ENCODE measurements at places on chromosomes 5 and 9. TPM values are rescaled to one million over a fixed set of nuclear protein-coding genes. Genes with fewer than 3 reads are reported as not detected.

GRCh38 chr9:26034786-26035185, 356.5 kb upstream of the TUSC1 start:
- no peak for DNase-seq

The DRD1 gene
- not detected for total RNA-seq

DNA sequence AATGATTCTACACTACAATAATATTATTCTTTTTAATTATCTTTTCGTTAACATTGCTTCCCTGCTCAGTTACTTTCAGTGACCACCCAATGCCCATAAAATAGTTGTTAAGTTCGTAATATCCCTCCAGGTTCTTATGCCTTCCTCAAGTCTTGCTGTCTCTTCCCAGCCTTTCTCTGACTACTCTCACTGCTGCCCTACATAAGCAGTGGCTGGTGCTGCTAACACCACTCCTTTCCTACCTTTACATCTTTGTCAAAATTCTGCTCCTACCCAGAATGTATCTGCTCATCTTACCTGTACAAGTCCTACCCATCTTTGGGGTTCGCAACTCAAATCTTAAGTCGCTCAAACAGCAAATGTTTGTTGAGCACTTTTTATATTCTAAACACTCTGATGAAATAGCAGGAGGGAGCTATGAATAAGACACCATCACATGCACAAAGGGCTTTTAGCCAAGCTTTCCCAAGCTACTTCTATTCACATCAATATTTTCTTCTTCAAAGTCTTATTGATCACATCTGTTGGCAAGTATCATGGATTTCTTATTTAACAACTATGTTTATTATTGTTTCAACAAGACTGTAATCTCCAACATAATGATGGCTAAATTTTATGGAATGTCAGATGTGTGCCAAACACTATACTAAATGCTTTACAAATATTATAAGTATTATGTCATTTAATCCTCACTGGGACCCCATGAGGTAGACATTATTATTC, 29.5 kb downstream of the SLC25A46 start:
- no peak for DNase-seq

The C9orf153 gene
- not detected for total RNA-seq

DNA sequence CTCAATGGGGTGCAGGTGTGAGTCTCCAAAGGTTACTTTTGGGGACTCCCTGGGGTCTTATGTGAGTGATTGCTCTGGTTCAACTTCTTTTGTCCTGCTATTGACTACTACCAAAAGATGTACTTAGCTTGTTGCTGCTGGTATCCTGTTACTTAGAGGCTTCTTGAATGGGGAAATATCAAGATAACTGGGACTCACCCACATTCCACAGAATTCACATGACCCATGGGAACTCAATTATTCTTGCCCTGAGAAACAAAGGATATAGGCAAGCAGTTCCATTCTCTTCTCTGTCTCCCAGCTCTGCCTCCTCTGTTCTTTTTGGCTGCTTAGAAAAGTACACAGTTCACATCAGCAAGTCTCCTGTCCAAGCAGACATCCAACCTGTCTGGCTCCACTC, 105.9 kb downstream of the UNC13B start:
- DNase-seq: no peak

GRCh38 chr5:151198861-151199260, 25.0 kb downstream of the CCDC69 start:
- no peak for DNase-seq

DNA sequence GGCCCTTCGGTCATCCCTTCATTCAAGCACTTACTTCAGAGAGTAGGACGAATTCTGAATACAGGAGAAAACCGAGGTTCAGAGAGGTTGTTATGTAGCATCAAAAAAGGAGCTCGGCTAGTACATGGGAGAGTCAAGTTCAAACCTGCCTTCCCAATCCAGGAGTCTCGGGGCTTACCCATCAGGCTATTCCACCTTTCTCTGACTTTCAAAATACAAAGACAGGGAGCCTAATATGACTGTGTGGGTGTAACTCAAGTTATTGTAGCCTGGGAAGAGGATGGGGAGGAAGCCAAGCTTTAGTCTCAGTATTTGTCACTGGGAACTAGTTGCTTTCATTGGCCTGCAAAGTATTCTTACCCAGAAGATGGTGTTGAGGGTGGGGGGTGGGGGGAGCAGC, 274.8 kb upstream of the PANK3 start:
- DNase-seq: no peak

GRCh38 chr5:106648401-106648800, 1022.3 kb downstream of the EFNA5 start:
- DNase-seq: no peak

- no peak for DNase-seq
These were observed 12.7 kb downstream of the ABLIM3 start for GRCh38 chr5:149153751-149154610.

DNA sequence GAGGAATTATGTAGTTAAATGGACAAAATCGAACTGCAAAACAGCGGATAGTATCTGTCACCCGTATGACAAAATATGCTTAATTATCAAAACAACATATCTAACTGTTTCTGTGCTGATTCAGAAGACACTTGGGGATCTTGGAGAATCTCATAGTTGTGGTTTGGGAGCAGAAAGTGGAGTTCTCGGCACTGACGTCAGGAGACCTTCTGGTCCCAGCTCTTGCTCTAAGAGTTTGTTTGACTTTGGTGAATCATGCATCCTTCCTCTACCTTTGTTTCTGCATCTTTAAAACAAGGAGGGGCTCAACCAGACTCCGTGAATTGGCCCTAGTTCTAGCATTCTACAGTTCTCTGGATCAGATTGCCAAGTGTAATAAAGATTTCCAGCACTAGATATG, 37.0 kb upstream of the TAF1L start:
- no peak for DNase-seq

GRCh38 chr9:111965566-111966019, 69.0 kb downstream of the UGCG start:
- no peak for DNase-seq

Data from H9 (cell line).